ENCODE measurements at places on chromosomes 13 and 19. TPM values are rescaled to one million over a fixed set of nuclear protein-coding genes. Genes with fewer than 3 reads are reported as not detected.
A peak's percentile ranks its signal among the peaks of the same experiment; 100 is the strongest.

DNA sequence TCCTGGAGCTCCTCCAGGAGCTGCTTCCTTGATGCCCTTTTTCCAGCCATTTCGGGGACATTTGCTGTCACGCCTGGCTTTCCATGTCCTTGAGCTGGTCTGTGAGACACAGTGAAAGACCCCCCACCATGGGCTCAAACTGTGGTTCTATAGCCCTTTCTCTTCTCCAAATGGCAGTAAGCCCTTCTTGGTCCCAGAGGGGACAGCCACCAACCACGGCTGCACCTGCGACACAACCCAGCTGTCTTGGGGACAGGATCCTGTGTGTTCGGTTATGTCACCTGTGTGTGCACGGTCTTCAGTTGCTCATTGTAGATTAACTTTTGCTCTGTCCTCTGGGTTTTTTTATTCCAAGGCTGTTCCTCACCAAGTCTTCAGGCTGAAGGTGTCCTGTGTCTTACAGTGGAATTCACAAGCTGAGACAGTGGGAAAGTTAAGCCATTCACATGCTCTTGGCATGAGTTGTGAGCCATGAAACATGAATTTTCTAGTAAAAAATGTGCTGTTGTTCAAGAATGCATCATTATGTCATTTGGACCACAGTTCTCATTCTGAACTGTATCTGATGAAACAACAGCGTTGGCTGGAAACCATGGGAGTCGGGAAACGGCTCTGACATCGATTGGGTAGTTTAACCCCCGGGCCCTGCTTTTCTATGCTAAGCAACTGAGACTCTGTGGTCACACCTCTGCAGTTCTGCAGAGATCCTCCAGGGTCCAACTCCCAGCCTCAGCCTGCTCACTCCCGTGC, 129.5 kb upstream of the MCF2L start:
- peaks cover 40% of the 10 kb centered on the region for H3K36me3 ChIP-seq
- no peak for DNase-seq
- H3K27ac ChIP-seq = no peak overlapping the region
- no peak overlapping the region for H3K4me3 ChIP-seq
- peaks cover 5% of the 10 kb centered on the region for H3K4me1 ChIP-seq
- no peaks in the 10 kb centered on the region for H3K27me3 ChIP-seq

GPC5 gene
- not detected for total RNA-seq

DNA sequence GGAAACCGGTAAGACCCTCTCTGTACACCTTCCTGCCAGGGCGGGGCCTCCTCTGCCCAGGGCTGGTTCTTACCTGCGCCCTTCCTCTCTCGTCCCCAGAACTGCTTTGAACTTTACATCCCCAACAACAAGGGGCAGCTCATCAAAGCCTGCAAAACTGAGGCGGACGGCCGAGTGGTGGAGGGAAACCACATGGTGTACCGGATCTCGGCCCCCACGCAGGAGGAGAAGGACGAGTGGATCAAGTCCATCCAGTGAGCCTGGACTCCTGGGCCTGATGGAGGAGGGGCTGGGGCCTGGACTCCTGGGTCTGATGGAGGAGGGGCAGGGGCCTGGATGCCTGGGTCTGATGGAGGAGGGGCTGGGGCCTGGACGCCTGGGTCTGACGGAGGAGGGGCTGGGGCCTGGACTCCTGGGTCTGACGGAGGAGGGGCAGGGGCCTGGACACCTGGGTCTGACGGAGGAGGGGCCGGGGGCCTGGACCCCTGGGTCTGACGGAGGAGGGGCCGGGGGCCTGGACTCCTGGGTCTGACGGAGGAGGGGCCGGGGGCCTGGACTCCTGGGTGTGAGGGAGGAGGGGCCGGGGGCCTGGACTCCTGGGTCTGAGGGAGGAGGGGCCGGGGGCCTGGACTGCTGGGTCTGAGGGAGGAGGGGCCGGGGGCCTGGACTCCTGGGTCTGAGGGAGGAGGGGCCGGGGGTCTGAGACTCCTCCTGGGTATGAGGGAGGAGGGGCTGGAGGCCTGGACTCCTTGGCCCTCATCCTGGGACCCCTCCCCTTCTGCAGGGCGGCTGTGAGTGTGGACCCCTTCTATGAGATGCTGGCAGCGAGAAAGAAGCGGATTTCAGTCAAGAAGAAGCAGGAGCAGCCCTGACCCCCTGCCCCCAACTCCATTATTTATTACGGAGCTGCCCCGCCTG, 9.4 kb downstream of the CYTH2 start:
- no peaks in the 10 kb centered on the region for H3K27me3 ChIP-seq
- H3K4me3 ChIP-seq = no peak overlapping the region
- H3K36me3 ChIP-seq = peaks cover 26% of the 10 kb centered on the region

- no peaks in the 10 kb centered on the region for H3K27me3 ChIP-seq
- peaks cover 24% of the 10 kb centered on the region for H3K4me1 ChIP-seq
- H3K27ac ChIP-seq = peak overlapping the region; percentile 99
- DNase-seq = peak; percentile 52
Measured at GRCh38 chr19:13149628-13150186, 468 bp downstream of the STX10 start.

DNA sequence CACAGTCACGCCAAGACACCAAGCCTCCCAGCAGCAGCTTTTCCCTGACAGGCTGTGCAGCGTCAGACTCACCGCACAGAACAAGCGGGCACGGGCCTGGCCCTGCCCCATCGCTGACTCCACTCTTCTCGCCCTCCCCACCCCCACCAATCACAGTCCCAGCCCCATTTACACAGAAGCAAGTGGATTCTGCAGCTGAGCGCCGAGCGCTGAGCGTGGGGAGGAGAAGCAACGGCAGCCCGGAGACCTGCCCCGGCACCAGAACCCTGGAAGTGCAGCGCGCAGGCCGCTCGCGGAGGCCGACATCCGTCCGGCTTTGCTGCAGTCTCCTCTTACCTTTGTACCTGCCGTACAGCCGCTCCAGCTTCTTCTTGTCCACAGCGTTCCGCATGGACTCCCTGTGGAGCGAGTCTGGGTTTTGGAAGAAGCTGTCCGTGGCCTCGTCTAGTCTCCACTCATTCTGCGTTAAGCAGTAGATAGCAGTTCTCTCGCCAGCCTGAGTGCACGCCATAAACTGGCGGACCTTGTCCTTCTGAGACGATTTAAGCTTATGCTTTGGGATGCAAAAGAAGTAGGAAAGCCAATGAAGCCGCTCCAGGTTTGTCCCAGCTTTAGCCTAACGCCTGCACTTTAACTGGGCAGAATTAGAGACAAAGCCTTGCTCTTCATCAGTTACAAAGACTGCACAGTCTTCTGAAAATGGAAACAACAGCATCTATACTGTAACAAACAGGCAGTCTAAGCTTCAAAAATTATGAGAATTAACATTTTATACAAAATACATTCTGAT, 6.8 kb downstream of the DCUN1D2 start:
- peaks cover 12% of the 10 kb centered on the region for H3K4me1 ChIP-seq
- H3K27me3 ChIP-seq = no peaks in the 10 kb centered on the region
- peaks cover 8% of the 10 kb centered on the region for H3K36me3 ChIP-seq

DNA sequence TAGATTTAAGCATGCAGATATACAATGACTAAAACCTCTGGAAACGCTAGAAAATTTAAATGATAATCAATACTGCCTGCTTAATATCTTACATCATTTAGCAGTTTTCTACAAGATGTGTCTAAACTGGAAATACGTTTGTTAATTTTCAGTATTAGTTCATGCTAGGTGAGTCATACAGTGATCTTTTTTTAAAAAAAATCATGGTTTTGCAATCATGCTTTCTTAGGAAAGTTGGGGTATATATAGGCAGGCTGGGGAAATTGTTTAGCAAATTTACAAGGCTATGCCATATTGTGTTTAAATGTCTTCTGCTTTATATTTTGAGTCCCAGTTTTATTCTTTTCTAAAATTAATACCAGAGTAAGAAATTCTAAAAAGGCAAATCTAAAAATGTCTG, 245.4 kb upstream of the SPRY2 start:
- H3K4me1 ChIP-seq = no peaks in the 10 kb centered on the region
- DNase-seq = no peak
- no peaks in the 10 kb centered on the region for H3K27me3 ChIP-seq
- H3K36me3 ChIP-seq = no peaks in the 10 kb centered on the region
- no peak overlapping the region for H3K27ac ChIP-seq

CEACAM7 gene
- total RNA-seq = not detected

DNA sequence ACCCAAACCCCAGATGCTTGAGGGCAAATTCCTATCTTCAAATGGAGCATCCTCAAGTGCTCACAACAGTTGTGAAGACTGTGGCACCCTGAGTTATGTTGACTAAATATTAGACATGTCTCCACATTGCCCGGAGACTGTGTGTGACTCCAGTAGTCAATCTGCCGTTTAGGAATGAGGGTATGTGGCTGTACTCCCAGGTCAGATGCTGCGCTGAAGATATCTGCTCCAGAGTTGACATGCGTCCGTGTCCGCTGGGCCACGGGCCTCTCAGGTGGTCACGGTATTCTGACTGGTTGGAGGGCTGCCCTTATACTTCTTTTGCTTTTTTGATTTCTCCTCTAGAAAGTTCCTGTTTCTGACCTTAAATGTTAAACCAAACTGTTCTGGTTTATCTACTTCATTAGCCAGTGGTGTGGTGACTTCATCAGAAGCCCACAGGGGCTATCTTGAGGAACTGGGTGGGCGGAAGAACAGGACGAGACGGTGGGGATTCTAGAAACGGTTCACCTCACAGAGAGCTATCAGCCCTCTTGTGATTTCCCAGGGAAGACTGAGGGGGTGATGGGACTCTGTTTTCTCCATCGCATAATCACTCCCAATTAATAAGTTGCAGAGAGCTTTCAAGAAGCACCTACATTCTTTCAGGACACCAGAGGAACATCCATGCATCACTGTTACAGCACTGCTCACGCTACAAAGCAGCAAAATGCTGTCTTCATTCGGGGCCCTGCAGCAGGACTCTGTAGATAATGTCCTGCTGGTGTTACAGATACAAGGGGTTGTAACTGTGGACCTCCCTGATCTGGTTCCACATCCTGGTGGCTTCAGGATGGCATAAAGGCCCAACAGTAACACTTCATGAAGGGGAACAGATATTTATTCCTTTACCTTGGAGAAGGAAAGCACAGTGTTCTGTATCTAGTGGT, 1.3 kb upstream of the LCP1 start:
- no peaks in the 10 kb centered on the region for H3K27me3 ChIP-seq
- no peak for DNase-seq
- peaks cover 42% of the 10 kb centered on the region for H3K4me1 ChIP-seq

DNA sequence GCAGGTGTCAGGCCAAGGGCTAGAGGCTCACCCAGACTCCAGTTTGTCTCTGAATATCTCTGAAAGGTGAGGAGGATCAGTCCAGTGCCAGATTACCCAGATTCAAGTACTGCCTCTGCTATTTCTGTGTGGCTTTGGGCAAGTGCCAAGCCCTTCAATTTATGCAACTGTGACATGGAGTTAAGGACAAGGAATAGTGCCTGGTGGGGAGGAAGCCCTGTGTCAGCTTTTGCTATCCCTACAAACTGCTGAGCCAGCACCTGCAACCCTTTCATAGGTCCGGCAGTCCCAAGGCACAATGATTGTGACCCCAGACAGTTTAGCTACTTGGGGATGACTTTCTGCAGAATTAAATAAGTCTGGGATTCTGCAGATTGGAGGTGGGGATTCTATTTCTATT, 123.0 kb downstream of the KL start:
- H3K27me3 ChIP-seq = no peaks in the 10 kb centered on the region
- H3K36me3 ChIP-seq = peaks cover 2% of the 10 kb centered on the region
- H3K4me3 ChIP-seq = no peak overlapping the region
- H3K27ac ChIP-seq = no peak overlapping the region

FXYD5 gene
- total RNA-seq = 588 TPM

DNA sequence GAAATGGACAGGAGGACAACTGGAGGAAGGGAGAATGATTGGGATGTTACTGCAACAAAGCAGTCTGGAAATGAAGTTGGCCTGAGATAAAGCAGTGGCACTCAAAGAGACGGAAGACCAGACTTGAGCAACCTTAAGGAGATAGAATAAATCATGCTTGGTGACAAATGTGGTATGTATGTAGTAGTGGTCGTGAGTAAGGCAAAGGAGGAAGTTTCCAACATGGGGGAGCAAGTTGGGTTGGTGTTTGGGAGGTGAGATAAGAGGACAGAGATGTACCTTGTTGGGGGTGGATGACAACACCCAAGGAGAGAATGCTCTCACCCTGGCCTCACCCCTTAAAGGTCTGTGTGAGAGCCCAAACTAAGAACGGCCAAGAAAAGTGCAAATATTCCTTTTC, 420.5 kb downstream of the DIAPH3 start:
- no peak overlapping the region for H3K27ac ChIP-seq
- peaks cover 1% of the 10 kb centered on the region for H3K4me1 ChIP-seq
- no peak for DNase-seq
- no peak overlapping the region for H3K4me3 ChIP-seq
- no peaks in the 10 kb centered on the region for H3K36me3 ChIP-seq
- no peaks in the 10 kb centered on the region for H3K27me3 ChIP-seq

PLEKHJ1 gene
- total RNA-seq = 60.4 TPM

MUC16 gene
- 0.03 TPM for total RNA-seq

IRF3 gene
- total RNA-seq = 163 TPM

ANKRD10 gene
- total RNA-seq = 129 TPM

NCCRP1 gene
- not detected for total RNA-seq

LRRC4B gene
- not detected for total RNA-seq

- peaks cover 3% of the 10 kb centered on the region for H3K27me3 ChIP-seq
Measured at GRCh38 chr13:50643060-50643459, 200.4 kb downstream of the DLEU7 start.

GPR12 gene
- total RNA-seq = not detected

DNA sequence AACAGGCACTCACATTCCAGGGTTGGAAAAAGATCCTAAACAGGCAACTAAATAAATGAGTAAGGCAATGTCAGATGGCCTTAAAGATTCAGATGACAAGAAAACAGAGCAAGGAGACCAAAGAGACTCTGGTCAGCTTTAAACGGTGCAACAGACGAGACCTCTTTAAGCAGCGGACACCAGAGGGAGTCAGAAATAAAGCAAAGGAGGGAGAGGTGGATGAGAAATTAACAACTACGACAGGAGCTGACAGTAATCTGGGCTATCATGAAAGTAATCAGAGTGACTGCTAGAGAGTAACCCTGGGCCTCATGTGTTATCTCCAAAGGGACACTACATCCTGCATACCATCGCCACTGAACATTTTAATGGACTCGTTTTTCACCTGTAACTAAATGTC, 1.1 kb downstream of the ZNF550 start:
- DNase-seq = no peak
- peak overlapping the region; percentile 86 for H3K4me3 ChIP-seq
- peaks cover 66% of the 10 kb centered on the region for H3K36me3 ChIP-seq
- H3K4me1 ChIP-seq = peaks cover 22% of the 10 kb centered on the region
- peak overlapping the region; percentile 86 for H3K27ac ChIP-seq
- H3K27me3 ChIP-seq = no peaks in the 10 kb centered on the region

GRCh38 chr19:18269070-18269723, 5.1 kb downstream of the IQCN start:
- no peak for DNase-seq
- H3K27ac ChIP-seq = no peak overlapping the region
- H3K27me3 ChIP-seq = no peaks in the 10 kb centered on the region
- no peak overlapping the region for H3K4me3 ChIP-seq
- peaks cover 5% of the 10 kb centered on the region for H3K4me1 ChIP-seq

SH2D3A gene
- total RNA-seq = 26.4 TPM

SSC5D gene
- 0.15 TPM for total RNA-seq

GRCh38 chr13:113843063-113843654, 20.7 kb downstream of the GAS6 start:
- H3K27ac ChIP-seq = no peak overlapping the region
- DNase-seq = no peak
- peaks cover 3% of the 10 kb centered on the region for H3K36me3 ChIP-seq
- peaks cover 4% of the 10 kb centered on the region for H3K27me3 ChIP-seq
- no peak overlapping the region for H3K4me3 ChIP-seq
